ENCODE measurements at places on chromosomes 16 and 17. TPM values are rescaled to one million over a fixed set of nuclear protein-coding genes. Genes with fewer than 3 reads are reported as not detected.

The CCNF gene
- total RNA-seq = 10.8 TPM

DNA sequence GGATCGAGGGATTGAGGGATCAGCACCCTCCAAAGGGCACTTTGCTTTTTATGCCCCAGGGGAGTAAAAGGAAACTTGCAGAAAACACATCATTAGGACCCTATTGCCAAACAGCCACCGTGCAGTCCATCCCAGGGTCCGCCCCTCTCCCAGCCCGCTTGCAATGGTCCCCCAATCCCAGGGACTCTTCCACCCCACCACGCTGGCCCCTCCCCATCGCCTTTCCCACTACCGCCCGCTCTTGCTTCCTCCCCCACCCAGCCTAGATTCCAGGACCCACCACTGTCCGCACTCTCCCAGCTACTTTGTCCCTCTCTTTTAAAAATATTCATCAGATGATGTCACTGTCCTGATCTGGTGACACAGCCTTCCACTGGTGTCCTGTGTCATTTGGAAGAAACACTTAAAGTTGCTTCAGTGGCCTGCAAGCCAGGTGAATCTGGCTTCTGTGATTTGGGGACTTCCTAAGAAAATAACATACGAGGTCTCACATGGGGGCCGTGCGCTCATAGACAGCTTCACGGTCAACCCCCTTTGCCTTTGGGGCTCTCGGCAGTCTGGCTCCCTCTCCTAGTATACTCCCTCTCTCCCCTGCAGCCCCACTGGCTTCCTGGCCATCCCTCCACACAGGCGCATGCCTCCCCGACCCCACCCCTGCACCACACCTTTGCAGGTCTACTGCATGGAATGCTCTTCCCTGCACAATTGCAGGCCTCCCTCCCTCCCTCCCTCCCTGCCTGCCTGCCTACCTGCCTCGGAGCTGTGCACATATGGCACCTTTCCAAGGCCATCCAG is 127.9 kb downstream of the RBFOX3 start:
- no peak for DNase-seq

DNA sequence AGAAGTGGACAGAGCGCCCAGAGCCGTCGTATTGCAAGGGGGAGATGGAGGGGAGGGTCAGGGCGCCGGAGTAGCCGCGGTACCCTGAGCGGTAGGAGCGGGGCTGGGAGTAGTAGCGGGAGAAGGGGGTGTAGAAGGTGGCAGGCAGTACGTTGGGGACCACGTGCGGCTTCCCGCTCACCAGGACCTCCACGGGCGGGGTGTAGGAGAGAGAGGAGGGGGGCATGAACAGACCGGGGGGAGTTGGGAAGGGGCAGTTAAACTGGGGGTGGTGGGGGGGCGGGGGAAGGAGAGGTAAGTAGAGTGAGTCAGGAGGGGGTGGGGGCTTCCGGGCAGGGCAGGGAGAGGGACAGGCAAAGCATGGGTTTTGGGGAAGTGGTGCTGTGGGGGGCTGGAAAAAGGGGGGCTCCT is 16.8 kb downstream of the ST6GALNAC2 start:
- DNase-seq = no peak

DNA sequence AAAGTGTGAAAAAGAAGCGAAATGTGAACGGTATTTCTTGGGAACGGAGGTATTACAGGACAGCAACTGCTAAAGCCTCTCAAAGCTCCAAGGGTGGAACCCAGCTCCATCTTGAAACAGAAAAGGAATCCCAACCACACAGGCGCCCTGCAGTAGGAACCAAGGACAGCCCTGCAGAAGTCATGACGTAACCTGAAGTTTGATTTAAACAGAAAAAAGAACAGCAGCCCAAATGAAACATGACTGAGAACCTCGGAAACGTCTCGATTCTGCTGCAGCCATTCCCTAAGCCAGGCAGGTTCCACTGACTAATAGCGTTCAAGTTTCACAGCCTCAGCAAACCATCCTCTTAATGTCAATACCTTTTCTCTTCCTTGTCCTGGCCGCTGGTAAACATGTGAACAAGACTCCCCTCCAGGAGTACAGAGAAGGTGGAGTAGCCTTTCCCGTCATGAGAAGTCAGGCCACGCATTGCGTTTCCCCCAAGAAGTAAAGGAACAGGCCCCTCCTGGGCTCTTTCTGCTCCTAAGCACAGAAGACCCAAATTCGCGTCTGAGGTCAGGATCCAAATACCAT is 20.1 kb downstream of the SIAH1 start:
- DNase-seq = no peak

DNA sequence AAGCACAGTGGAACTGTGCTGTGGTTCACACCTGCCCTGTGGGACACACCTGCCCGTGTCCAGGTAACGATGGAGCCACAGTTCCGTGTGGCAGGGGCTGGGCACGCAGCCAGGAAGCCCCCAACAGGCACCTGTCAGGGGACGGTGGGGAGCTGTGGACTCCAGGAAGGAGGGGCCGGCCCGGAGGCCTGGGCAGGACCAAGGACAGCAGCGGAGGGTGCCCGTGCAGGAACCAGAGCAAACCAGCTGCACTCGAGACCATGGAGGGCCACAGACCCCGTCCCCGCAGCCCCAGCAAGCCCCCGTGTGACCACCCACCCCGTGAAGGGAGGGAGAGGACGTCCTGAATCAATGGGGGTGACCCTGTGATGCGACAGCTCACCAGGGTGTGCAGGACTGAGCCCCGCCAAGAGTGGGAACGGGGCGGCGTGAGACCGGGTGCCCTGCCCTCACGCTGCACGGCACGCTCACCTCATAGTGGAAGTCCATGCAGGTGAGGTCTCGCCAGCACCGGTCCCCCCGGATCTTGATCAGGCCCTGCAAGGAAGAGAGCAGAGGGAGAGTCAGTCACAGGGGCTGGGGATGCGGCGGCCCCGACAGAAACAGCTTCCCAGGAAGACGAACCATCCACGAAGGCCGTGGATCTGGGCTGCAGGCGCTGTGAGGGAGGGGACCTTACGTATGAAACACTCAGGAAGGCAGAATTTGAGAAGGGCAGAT is 78.1 kb downstream of the LMF1 start:
- DNase-seq = no peak

The PLSCR3 gene
- total RNA-seq = 10.0 TPM

The KCNH4 gene
- total RNA-seq = 0.31 TPM

The ANKRD40CL gene
- not detected for total RNA-seq

GRCh38 chr17:50059759-50060273 is 3.9 kb downstream of the ITGA3 start:
- DNase-seq = no peak

GRCh38 chr17:1058423-1059130 is 61.6 kb downstream of the TIMM22 start:
- no peak for DNase-seq

DNA sequence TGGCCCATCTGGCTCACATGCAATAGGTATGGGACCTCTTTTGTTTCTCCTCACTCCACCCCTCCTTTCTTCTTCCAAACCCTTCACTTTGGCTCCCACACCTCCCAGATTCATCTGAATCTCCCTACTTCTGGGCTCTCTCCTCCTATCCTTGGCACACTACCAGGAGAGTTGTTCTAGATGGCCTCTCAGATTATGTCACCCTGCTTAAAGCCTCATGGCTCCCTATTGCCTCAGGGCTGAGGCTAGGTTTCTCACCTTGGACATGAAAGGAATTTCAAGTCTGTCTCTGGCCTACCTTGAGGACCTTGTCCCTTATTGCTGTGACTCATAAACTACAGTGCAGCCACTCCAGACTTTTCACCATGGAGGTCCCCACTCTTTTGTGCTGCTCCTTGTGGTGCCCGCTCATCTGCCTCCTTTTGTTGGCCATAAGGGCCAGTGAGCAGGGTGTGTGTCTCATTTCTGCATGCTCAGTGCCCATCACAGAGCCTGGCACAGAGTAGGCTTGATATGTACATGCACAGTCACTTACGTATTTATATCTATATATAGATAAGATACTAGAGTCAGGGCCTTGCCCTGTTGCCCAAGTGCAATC is 1.0 kb upstream of the MFAP4 start:
- DNase-seq = no peak

DNA sequence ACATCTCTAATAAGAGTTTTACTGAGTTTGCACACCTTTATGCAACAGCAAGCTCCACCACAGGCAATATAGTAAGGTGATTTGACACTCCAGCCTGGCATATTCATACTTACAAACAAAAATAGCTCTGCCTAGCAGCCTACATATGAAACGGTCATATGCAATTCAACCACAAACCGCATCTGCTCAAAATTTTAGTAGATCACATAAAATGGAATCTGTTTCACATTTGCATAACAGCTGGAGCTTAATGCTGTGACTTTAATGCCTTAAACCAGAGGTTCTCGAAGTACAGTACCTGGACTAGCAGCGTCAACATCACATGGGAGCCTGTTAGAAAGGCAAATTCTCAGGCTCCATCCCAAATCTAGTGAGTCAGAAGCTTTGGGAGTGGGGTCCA is 578.4 kb downstream of the CDH11 start:
- no peak for DNase-seq

DNA sequence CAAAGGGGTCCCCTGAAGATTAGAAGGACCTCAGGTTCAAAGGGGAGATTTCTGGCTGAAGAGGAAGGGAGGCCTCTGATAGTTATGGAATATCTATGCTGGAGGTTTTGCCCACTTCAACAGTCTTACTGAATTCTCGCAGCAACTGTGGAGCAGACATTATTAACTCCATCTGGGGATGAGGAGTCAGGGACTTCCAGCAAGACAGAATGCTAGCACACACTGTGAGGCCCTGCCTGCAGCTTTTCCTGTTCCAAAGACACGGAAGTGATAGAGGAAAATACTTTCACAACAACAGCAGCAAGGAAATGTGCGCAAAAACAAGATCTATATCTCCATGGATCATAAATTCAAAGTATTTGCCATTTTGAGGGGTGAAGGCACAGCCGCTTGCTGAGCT is 72.8 kb downstream of the RPH3AL start:
- DNase-seq = no peak

GRCh38 chr17:78329263-78330059 is 30.4 kb downstream of the SOCS3 start:
- DNase-seq = no peak

GRCh38 chr17:4536742-4537411 is 18.3 kb downstream of the MYBBP1A start:
- DNase-seq = no peak

DNA sequence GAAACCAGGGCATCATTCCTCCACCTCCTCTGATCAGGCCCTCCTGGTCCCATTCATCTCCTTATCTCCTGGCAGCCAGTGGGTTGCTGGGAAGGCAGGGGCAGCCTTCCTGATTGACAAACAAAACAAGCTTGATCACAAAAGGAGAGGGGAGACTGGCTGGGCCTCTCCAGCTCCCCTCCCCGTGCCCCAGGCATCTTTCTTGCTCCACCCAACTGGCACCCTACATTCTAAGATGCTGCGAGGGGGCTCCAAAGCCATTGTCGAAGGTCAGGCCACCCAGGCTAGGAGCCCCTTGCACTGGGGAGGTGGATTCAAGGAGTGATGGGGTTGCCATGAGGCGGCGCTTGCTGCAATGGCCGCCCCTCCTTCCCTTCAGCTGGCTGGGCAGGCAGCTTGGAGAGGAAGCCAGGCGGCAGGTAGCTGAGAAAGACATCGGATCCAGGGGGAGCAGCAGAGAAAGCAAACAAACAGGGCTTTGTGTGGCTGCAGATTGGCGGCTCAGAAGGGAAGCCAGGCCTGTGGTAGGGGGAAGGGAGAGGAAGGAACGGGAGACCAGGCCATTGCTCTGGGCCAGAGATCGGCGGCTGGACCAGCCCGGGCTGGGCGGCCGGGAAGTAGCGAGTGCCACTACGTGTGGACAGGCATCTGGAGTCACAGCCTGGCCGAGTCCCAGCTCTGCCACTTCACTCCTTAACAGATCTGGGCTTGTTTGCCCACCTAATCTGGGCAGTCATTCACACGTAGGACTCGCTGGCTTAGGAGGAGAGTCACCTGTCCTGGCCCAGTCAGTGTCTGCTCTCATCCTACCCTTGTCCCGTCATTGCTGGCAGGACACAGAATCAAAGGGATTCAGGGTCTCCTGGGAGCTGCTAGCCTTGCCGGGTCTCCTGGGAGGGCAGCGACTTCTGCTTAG is 12.3 kb downstream of the RAI1 start:
- peak; percentile 46 for DNase-seq

The KRTAP2-3 gene
- total RNA-seq = not detected

DNA sequence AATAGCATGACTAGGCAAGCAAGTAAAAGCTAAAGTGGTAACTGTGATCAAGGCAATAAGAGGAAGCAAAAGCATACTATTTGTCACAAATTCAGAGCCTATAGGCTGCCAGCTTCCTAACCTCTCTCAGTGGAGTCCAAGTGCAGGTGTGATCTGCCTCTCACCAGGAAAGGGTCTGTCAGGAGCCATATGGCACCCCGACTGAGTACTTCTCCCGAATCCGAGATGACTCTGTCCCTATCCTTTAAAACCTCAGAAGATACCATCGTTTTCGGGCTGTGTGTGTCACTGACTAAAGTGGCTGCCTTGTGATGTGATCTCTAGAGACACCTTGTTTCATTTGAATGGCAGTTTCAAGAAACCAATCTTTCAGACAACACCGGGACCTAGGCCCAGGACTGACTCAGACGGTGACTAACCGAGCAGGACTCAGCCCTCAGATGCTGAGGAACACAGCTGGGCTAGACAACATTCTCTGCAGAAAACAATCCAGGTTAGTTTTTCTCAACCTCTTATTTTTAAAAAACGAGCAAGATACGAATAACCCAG is 63.6 kb downstream of the SMG6 start:
- DNase-seq = no peak

DNA sequence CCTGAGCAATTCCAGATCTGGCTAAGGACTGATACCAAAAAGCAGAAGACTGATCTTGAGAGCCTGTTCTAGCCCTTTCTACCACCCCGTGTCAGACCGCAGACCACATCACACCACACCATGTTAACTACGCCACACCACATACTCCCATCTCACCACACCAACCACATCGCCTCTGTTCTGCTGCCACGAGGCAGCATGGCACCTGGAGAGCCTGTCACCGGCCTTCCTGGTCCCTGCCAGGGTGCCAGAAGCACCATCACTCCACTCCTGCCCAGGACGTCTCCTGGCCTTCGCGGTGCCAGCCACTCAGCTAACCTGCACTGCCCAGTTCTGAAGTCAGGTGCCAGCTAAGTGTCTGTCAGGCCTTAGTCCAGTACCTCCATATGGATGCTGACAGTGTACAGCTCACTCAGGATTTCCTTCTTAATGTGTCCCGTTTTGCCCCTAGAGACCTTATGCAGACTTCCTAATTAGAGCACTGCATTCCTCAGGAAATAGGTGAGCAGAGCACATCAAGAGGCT is 37.2 kb upstream of the BCAR1 start:
- DNase-seq = no peak

GRCh38 chr16:57611181-57611580 is 17.2 kb upstream of the ADGRG1 start:
- no peak for DNase-seq

Data from occipital lobe (tissue), 3 donors.